ENCODE measurements at places on chromosomes 16 and 17. TPM values are rescaled to one million over a fixed set of nuclear protein-coding genes. Genes with fewer than 3 reads are reported as not detected.

Gene BCO1
- total RNA-seq: not detected

Gene ZP2
- total RNA-seq: not detected

Gene MARVELD3
- total RNA-seq: not detected

Gene TSNAXIP1
- total RNA-seq: not detected

Gene GP1BA
- not detected for total RNA-seq

Gene TBC1D3C
- total RNA-seq: not detected

Gene SULT1A4
- 6.8 TPM for total RNA-seq

Gene QPRT
- total RNA-seq: 86.5 TPM

Gene CCDC40
- not detected for total RNA-seq

Gene WFDC1
- total RNA-seq: not detected

Gene FAM117A
- total RNA-seq: 57.1 TPM

Gene CCL1
- not detected for total RNA-seq

Gene MAPK8IP3
- total RNA-seq: 43.7 TPM

Gene CCDC78
- total RNA-seq: 14.4 TPM

Gene KRT25
- total RNA-seq: not detected

Gene RAB37
- total RNA-seq: not detected

GRCh38 chr16:57834936-57835335 is 32.6 kb upstream of the KIFC3 start:
- no peak for DNase-seq
- H3K36me3 ChIP-seq: no peaks in the 10 kb centered on the region
- H3K4me3 ChIP-seq: no peak overlapping the region
- H3K27ac ChIP-seq: no peak overlapping the region

GRCh38 chr17:17506181-17506741 is 10.1 kb upstream of the RASD1 start:
- no peak overlapping the region for H3K27ac ChIP-seq
- H3K27me3 ChIP-seq: peaks cover 18% of the 10 kb centered on the region
- peaks cover 51% of the 10 kb centered on the region for H3K4me1 ChIP-seq
- H3K36me3 ChIP-seq: no peaks in the 10 kb centered on the region
- DNase-seq: no peak

DNA sequence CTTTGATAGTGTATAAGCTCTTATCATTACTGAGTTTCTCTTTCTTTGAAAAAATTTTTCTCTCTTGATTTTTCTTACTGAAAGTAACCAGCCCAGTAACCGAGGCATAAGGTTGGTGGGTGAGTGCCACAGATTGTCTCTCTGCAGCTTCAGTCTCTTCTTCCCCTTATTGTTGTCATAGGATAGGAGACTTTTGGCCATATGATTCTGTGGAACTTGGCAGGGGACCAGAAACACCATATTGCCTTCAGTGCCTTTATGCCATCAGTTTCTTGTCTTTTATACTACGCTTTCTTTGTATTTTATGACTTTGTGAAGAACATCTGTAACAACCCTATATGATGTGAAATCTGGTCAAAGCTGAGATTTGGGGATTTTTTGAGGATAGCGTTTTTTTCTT is 341.6 kb upstream of the TBX2 start:
- no peaks in the 10 kb centered on the region for H3K27me3 ChIP-seq
- H3K4me1 ChIP-seq: no peaks in the 10 kb centered on the region
- H3K4me3 ChIP-seq: no peak overlapping the region
- DNase-seq: no peak
- H3K27ac ChIP-seq: no peak overlapping the region
- no peaks in the 10 kb centered on the region for H3K36me3 ChIP-seq

GRCh38 chr16:85698935-85699558 is 10.3 kb upstream of the GINS2 start:
- H3K4me3 ChIP-seq: no peak overlapping the region
- peaks cover 25% of the 10 kb centered on the region for H3K4me1 ChIP-seq
- DNase-seq: peak; percentile 82
- H3K27me3 ChIP-seq: peaks cover 36% of the 10 kb centered on the region
- H3K36me3 ChIP-seq: no peaks in the 10 kb centered on the region

- H3K4me3 ChIP-seq: no peak overlapping the region
- H3K27ac ChIP-seq: no peak overlapping the region
- H3K27me3 ChIP-seq: peaks cover 8% of the 10 kb centered on the region
- no peaks in the 10 kb centered on the region for H3K36me3 ChIP-seq
- no peaks in the 10 kb centered on the region for H3K4me1 ChIP-seq
- no peak for DNase-seq
Measured at GRCh38 chr16:9911231-9911630, 271.0 kb downstream of the GRIN2A start.

- H3K36me3 ChIP-seq: peaks cover 11% of the 10 kb centered on the region
- no peak for DNase-seq
- H3K4me3 ChIP-seq: no peak overlapping the region
- H3K4me1 ChIP-seq: no peaks in the 10 kb centered on the region
- H3K27me3 ChIP-seq: no peaks in the 10 kb centered on the region
- H3K27ac ChIP-seq: no peak overlapping the region
Measured at GRCh38 chr17:2070241-2071023, 15.5 kb downstream of the HIC1 start.

DNA sequence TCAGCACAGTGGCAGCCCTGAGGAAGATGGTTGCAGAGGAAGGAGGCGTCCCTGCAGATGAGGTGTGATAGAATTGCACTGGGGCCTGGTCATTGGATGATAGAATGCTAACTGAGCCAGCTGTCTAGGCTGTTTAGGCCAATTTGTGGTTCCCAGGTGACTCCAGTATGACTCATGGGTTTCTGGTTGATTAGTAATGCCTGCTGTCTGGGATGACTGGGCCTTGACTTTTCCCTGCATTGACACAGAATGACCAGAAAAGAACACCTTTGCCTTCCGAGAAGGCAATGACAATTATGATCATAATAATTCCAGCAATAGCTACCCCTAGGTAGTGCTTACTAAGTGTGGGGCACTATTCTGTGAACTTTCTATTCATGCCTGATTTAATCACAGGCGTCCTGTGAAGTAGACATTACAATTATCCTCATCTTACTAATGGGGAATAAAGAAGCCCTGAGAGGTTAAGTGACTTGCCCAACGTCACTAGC is 31.5 kb downstream of the USP43 start:
- H3K4me1 ChIP-seq: no peaks in the 10 kb centered on the region
- H3K36me3 ChIP-seq: no peaks in the 10 kb centered on the region
- no peak overlapping the region for H3K27ac ChIP-seq
- H3K4me3 ChIP-seq: no peak overlapping the region

DNA sequence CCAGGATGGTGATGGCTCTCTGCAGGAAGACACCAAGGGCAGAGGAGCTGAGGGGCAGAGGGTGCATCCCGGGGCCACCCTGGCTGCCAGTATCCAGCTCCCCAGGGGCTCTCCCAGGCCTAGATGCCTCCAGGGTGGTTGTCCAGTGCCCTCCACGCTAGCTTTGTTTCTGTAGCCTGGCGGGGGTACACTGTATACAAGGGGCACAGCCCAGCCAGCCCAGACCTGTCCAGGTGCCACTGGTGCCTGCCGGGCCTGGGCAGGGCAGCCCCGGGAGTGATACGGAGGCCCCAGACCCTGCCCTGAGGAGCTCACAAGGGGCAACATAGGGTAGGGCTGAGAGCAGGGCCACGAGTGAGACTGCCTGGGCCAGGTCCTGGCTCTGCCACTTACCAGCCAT is 14.6 kb upstream of the TRPV3 start:
- no peak for DNase-seq
- H3K27ac ChIP-seq: no peak overlapping the region
- no peaks in the 10 kb centered on the region for H3K36me3 ChIP-seq
- H3K4me1 ChIP-seq: peaks cover 10% of the 10 kb centered on the region

DNA sequence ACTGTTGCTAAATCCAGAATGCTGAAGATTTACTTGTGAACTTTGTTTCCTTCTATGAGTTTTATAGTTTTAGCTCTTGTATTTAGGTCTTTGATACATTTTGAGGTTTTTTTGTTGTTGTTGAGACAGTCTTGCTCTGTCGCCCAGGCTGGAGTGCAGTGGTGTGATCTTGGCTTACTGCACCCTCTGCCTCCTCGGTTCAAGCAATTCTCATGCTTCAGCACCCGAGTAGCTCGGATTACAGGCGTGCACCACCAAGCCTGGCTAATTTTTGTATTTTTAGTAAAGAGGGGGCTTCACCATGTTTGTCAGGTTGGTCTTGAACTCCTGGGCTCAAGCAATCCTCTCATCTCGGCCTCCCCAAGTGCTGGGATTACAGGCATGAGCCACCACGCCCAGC is 14.4 kb downstream of the TENT4B start:
- no peak overlapping the region for H3K4me3 ChIP-seq
- H3K27me3 ChIP-seq: no peaks in the 10 kb centered on the region
- H3K4me1 ChIP-seq: peaks cover 10% of the 10 kb centered on the region

GRCh38 chr16:60566901-60567300 is 1469.3 kb downstream of the CDH8 start:
- no peak for DNase-seq
- no peak overlapping the region for H3K27ac ChIP-seq
- H3K27me3 ChIP-seq: no peaks in the 10 kb centered on the region
- H3K4me3 ChIP-seq: no peak overlapping the region

GRCh38 chr17:7715936-7716886 is 1.3 kb upstream of the DNAH2 start:
- H3K27ac ChIP-seq: no peak overlapping the region
- H3K36me3 ChIP-seq: no peaks in the 10 kb centered on the region
- peaks cover 63% of the 10 kb centered on the region for H3K27me3 ChIP-seq
- peak overlapping the region; percentile 45 for H3K4me3 ChIP-seq

DNA sequence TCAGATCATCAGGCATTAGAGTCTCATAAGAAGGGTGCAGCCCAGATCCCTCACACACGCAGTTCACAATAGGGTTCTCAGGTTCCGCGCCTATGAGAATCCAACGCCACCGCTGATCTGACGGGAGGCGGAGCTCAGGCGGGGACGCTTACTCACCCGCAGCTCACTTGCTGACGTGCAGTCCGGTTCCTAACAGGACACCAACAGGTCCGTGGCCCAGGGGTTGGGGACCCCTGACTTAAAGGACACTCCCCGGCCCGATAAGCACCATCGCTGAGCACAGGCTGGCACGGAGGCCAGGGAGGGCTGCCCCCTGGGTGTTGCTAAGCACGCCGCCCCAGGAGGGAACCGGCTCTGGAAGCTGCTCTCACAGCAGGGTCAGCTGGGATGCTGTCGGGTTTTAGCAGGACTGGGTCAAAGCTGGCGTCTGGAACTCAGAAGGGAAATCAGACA is 30.1 kb upstream of the BAHCC1 start:
- H3K36me3 ChIP-seq: no peaks in the 10 kb centered on the region
- H3K4me1 ChIP-seq: peaks cover 20% of the 10 kb centered on the region
- DNase-seq: peak; percentile 70
- H3K4me3 ChIP-seq: peak overlapping the region; percentile 28

GRCh38 chr16:87486713-87487247 is 6.0 kb downstream of the ZCCHC14 start:
- H3K36me3 ChIP-seq: peaks cover 6% of the 10 kb centered on the region
- no peak overlapping the region for H3K27ac ChIP-seq
- H3K4me1 ChIP-seq: peaks cover 21% of the 10 kb centered on the region
- H3K27me3 ChIP-seq: no peaks in the 10 kb centered on the region
- no peak for DNase-seq

- H3K4me1 ChIP-seq: no peaks in the 10 kb centered on the region
- H3K27ac ChIP-seq: no peak overlapping the region
- no peaks in the 10 kb centered on the region for H3K27me3 ChIP-seq
- DNase-seq: no peak
Measured at GRCh38 chr16:21694609-21695008, 30.8 kb downstream of the OTOA start.

DNA sequence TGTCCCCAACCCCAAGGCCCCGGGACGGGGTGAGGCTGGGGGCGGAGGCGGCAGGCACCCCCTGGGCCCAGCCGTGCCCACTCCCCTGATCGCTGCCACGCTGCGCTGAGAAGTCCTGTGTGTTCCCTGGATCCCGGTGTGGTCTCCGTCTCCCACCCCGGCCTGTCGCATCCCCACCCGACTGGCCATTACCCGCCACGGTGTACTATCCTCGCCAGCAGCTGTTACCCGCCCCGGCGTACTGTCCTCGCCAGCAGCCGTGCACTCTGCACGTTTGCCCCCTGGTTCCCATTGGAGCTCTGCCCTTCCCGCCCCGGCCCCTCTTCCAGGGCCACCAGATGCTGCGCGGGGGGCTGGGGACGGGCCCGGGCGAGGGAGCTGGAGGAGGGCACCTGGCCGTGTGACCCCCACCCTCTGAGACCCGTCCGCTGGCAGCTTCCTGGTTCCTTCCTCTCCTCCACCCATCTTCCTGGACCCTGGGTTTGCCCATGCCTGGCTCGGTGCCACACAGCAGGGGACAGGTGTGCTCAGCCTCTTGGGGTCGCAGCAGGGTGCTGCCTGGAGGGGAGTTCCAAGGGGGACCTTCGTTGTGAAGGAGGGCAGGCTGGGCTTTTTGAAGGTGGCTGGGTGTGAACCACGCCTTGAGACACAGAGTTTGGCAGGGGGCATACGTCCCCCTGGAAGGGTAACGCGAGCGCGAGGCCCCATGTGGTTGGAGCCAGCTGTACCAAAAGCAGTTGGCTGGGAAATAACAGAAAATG is 19.7 kb downstream of the BAHCC1 start:
- H3K36me3 ChIP-seq: no peaks in the 10 kb centered on the region
- peaks cover 12% of the 10 kb centered on the region for H3K4me1 ChIP-seq
- H3K4me3 ChIP-seq: no peak overlapping the region
- no peak for DNase-seq
- no peaks in the 10 kb centered on the region for H3K27me3 ChIP-seq

- H3K36me3 ChIP-seq: no peaks in the 10 kb centered on the region
- no peak overlapping the region for H3K27ac ChIP-seq
- peaks cover 22% of the 10 kb centered on the region for H3K27me3 ChIP-seq
- H3K4me3 ChIP-seq: no peak overlapping the region
- DNase-seq: no peak
- no peaks in the 10 kb centered on the region for H3K4me1 ChIP-seq
Measured at GRCh38 chr17:67525239-67526135, 148.4 kb downstream of the PITPNC1 start.

DNA sequence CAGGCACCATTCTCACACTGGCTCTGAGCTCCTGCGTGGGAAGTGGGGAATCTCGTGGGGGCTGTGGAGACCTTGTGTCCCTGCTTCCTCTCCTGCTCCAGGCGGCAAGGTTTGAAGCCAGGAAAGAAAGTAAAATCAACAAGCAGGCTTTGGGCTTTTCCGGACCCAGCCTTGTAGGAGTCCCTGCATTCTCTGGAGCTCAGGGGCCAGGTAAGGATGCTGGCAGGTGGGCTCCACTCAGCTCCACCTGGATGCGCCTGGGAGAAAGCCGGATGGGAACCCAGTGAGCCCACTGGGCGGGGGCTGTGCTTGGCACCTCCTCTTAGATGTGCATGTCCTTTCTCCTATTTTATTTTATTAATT is 362.5 kb downstream of the SEC14L1 start:
- peaks cover 9% of the 10 kb centered on the region for H3K36me3 ChIP-seq
- no peak overlapping the region for H3K4me3 ChIP-seq
- no peak overlapping the region for H3K27ac ChIP-seq
- H3K27me3 ChIP-seq: peaks cover 45% of the 10 kb centered on the region
- peaks cover 12% of the 10 kb centered on the region for H3K4me1 ChIP-seq

- H3K27ac ChIP-seq: no peak overlapping the region
- H3K4me3 ChIP-seq: no peak overlapping the region
- H3K36me3 ChIP-seq: no peaks in the 10 kb centered on the region
- H3K27me3 ChIP-seq: no peaks in the 10 kb centered on the region
- DNase-seq: no peak
Measured at GRCh38 chr17:1640329-1641064, 5.0 kb downstream of the SCARF1 start.

Measured in K562 (cell line).